GM12865 (cell line): ENCODE measurements at places on chromosomes 11 and 22.
A peak's percentile ranks its signal among the peaks of the same experiment; 100 is the strongest.

- no peak for DNase-seq
These were observed 124.5 kb upstream of the TMEM45B start for GRCh38 chr11:129691142-129691541.

- DNase-seq, result no peak
These were observed 1.5 kb downstream of the SLC2A11 start for GRCh38 chr22:23859201-23859600.

DNA sequence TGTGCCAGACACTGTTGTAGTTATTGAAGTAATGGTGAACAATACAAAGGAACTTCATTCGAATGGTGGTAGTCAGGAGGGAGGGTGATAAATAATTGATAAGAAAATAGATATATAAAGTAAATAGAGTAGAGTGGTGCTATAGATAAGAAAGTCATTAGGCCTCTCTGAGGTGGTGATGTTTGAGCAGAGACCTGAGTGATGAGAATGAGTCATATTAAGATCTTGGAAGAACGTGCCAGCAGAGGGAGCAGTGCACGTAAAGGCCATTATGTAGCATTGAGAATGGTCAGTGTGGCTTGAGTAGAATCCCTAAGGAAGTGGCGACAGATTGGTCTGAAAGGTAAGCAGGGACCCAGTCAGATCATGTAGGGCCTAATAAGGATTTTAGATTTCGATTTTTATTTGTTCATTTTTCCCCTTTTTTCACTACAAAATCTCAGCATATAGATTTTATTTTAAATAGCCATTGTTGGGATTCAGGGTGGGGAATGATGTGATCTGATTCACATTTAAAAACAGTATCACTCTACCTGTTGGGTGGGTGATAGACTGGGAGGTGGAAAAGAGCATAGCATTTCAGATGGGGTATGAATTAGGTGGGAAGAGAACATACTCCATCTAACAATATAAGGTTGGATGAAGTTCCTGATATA lies 44.7 kb downstream of the CCDC90B start:
- peak; percentile 62 for DNase-seq

- DNase-seq, result no peak
These were observed 48.7 kb downstream of the FDX1 start for GRCh38 chr11:110478410-110478809.
